ENCODE measurements at places on chromosomes 7 and 10. TPM values are rescaled to one million over a fixed set of nuclear protein-coding genes. Genes with fewer than 3 reads are reported as not detected.

GRCh38 chr10:95290461-95291364 lies at the start of gene PDLIM1:
Gene PDLIM1 (minus strand): TSS chr10:95291003. CDS start chr10:95290915, 88 bp downstream.
- DNase-seq: peak; percentile 58

DNA sequence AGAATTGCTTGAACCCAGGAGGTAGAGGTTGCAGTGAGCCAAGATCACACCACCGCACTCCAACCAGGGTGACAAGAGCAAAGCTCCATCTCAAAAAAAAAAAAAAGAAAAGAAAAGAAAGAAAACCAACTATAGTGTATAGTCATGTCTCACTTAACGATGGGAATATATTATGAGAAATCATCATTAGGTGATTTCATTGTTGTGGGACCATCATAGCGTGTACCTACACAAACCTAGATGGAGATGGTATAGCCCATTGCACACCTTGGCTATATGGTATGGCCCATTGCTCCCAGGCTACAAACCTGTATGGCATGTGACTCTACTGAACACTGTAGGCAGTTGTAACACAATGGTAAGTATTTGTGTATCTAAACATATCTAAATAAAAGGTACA lies 8.5 kb upstream of the GALNT11 start:
- DNase-seq: no peak

DNA sequence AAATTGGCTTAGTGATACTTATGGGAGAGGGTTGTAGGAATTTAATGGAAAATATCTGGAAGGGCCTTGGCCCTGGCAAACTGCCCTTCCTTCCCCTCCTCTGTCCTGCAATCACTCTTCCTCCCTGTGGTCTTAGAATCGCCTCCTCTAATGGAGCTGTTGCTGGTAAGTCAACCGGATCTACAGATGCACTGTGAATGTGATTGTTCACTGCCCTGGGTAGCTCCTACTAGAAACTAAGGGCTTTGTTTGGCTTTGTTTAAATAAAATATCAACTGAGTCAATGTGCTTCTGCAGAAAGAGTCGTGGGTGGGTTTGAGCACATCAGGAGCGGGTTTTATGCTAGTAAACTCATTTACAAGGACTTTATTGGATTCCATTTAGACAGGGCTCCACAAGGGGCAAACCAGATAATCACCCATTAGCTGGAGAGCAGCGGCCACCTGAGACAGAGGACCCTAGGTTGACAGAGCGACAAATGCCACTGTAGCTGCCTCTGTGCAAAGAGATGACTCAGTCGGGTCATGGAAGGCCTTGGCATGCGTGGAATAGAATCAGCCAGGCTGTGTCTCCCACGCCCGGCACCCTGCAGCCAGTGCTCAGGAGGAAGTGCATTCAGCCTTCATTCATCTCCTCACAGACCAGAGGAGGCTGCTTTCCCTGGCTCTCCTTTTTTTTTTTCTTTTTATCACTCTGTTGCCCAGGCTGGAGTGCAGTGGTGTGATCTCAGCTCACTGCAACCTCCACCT lies 97.9 kb downstream of the GAD2 start:
- DNase-seq: no peak

DNA sequence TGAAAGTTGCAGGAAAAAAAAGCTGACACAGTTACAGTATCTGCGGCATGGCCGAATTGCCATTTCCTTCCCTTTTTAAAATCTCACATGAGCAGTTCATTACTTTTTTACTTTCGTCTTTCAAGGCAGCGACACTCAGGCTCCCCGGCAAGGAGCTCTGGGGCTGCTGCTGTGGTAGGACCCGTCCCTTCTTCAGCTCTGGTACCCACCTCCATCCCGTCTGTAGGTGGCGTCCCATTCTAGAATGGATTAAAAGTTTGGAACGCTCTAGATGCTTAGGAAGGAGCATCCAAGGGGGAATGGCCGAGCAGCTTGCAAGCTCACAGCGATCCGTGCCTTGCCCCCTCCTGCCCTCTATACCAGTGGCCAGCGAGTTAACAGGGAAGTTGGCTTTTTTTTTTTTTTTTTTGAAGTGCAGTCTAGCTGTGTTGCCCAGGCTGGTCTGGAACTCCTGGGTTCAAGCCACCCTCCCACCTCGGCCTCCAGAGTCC lies 22.8 kb upstream of the TTYH3 start:
- peak; percentile 37 for DNase-seq

CLCN1 gene
- under 0.01 TPM for total RNA-seq

DNA sequence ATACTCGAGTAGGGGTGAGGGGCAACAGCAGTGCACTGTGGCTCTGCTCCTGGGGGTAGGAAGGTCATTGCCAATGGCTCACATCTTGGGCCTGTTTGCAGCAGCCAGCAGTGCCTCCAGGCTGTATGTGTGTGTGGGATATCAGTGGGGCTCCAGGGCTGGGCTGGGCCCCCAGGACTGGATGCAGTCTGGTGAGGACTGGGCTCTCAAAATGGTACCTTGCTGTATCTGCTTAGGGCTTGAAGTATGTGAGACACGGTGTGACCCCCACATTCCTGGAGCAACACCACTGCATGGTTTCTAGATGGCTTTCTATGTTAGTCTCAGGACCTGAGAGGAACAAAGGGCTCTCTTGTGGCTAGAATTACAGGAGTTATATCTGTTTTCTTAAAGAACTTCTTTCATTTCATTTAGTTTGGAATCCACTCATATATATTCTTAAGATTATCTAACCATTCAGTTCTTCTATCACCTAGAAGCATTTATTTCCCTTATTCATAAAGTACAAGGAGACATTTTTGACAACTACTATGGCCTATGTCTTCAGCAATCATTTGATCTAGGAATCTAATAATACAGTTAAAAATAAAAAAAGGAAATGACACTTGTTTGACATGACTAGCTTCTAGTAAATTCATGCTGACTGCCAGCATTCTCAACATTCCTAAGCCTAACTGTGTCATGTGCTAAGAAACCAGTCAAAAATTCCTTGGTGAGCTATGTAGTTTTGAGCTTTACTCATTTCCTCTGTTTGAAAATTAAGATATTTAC lies 443.2 kb upstream of the SEMA3A start:
- peak; percentile 50 for DNase-seq

GRCh38 chr10:102770792-102771191 lies 27.0 kb downstream of the WBP1L start:
- DNase-seq: no peak

GBX1 gene
- total RNA-seq: not detected

- peak; percentile 65 for DNase-seq
Observed at GRCh38 chr10:28586176-28586575, 53.3 kb downstream of the WAC start.

SFTPD gene
- total RNA-seq: not detected

IDI2 gene
- total RNA-seq: not detected

HOXA10 gene
- total RNA-seq: 47.1 TPM

SPRN gene
- total RNA-seq: 0.43 TPM

GRCh38 chr10:18822156-18822555 lies 162.9 kb downstream of the ARL5B start:
- DNase-seq: peak; percentile 19

PKD2L1 gene
- total RNA-seq: not detected

- DNase-seq: peak; percentile 85
Observed at GRCh38 chr7:80060218-80060806, 74.3 kb upstream of the GNAI1 start.

LLCFC1 gene
- not detected for total RNA-seq

GRCh38 chr7:23235813-23236221 lies 10.8 kb upstream of the GPNMB start:
- DNase-seq: no peak

NKX2-3 gene
- not detected for total RNA-seq

NEBL gene
- total RNA-seq: under 0.01 TPM

Data from fibroblast of villous mesenchyme (primary cell).